Type B pancreatic cell (in vitro differentiated cells): ENCODE measurements at places on chromosomes 12 and 14.

DNA sequence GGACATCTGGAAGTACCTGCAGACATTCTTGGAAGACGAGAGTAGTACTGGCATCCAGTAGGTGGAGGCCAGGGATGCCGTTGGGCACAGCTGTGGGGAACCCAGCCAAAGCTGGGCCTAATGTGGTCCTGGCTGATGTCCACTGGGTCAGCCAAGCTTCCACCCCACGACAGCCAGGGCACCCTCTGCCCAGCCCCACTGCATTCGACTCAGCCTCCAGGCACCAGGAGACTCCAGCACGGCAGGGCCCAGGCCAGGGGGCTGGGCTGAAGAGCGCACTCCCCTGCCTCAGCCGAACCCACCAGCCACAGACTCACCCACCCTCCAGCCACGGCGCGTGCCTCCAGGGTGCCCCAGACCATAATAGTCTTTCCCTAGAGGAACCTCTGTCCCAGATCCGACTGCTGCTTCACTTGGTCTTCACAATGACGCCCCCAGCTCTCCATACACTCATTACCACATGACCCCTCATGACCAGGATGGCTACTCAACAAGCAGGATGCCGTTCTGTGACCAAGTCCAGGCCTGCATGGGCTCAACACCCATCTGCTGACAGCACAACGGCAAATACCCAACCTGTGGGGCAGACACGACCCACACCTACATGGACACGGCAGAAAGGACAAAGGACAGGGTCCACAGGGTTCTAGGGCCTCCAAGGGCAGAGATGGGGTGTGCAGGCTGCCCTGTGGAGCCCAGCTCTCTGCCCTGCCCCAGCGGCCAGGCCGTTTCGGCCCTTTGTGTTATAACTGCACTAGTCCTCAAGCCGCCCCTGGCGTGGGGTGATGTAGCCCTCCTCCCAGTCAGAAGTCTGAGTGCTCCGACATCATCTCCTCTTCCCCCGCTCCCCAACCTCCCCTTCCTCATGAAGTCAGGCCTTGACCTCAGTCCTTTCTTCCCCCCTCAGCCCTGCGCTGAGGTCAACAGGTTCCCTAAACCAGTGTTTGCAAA, 22.8 kb downstream of the ITPK1 start:
- H3K36me3 ChIP-seq, result peaks cover 4% of the 10 kb centered on the region
- H3K4me3 ChIP-seq, result no peak overlapping the region
- DNase-seq, result no peak

- H3K36me3 ChIP-seq, result no peaks in the 10 kb centered on the region
- no peak for DNase-seq
- no peak overlapping the region for H3K27ac ChIP-seq
- no peak overlapping the region for H3K4me3 ChIP-seq
- H3K4me1 ChIP-seq, result no peaks in the 10 kb centered on the region
- peaks cover 22% of the 10 kb centered on the region for H3K27me3 ChIP-seq
Observed at GRCh38 chr12:5377997-5378592, 53.8 kb upstream of the NTF3 start.

DNA sequence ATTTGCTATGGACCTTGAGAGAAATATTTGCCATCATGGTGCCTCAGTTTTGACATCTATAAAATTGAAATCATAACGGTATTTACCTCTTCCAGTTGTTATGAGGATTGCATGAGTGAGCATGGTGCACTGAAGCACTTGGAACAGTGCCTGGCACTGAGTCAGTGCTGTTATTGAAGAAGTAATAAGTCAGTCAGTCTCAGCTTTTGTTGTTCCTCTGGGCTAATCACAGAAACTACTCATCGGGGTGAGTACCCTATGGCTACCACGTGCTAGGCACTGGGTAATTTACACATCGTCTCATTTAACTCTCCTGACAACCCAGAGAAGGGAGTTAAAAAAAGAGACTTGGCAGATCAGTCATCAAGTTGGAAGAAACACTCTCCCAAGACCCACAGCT, 159.5 kb upstream of the NRXN3 start:
- H3K4me1 ChIP-seq, result no peaks in the 10 kb centered on the region
- no peak overlapping the region for H3K4me3 ChIP-seq
- no peak overlapping the region for H3K27ac ChIP-seq
- H3K27me3 ChIP-seq, result peaks cover 16% of the 10 kb centered on the region
- DNase-seq, result no peak

GRCh38 chr14:56555921-56556570, 23.6 kb upstream of the TMEM260 start:
- H3K4me3 ChIP-seq, result no peak overlapping the region
- no peaks in the 10 kb centered on the region for H3K36me3 ChIP-seq
- no peak for DNase-seq

GRCh38 chr12:131927110-131928079, 1.7 kb upstream of the PUS1 start:
- H3K36me3 ChIP-seq, result peaks cover 8% of the 10 kb centered on the region
- DNase-seq, result no peak
- H3K27ac ChIP-seq, result peak overlapping the region; percentile 80

DNA sequence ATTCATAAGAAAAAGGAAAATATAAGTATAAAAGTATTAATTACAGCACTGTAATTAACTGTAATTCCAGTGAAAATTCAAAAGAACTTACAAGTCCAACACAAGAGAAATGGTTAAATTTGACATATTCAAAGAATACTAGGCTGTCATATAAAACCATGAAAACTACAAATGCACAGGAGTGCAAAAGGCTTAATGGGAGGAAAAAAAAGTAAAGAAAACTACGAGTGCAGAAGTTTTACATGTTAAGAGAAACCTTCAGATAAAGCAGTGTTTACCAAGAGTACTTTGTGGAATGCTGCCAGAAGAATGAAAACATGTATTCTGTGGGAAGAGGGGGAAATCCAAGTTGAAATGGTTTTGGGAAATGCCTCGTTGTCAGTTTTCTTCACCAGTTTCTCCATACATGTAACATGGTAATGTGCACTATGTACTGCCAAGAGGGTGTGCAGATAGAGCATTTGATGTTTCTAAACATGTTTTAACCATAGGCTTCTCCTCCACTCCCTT, 9.1 kb downstream of the HEATR5A start:
- no peak overlapping the region for H3K4me3 ChIP-seq
- no peaks in the 10 kb centered on the region for H3K27me3 ChIP-seq
- no peaks in the 10 kb centered on the region for H3K36me3 ChIP-seq
- no peak overlapping the region for H3K27ac ChIP-seq

GRCh38 chr14:50954811-50955372, 10.6 kb upstream of the PYGL start:
- no peak overlapping the region for H3K4me3 ChIP-seq
- peaks cover 9% of the 10 kb centered on the region for H3K4me1 ChIP-seq
- DNase-seq, result no peak
- peak overlapping the region; percentile 97 for H3K27ac ChIP-seq

DNA sequence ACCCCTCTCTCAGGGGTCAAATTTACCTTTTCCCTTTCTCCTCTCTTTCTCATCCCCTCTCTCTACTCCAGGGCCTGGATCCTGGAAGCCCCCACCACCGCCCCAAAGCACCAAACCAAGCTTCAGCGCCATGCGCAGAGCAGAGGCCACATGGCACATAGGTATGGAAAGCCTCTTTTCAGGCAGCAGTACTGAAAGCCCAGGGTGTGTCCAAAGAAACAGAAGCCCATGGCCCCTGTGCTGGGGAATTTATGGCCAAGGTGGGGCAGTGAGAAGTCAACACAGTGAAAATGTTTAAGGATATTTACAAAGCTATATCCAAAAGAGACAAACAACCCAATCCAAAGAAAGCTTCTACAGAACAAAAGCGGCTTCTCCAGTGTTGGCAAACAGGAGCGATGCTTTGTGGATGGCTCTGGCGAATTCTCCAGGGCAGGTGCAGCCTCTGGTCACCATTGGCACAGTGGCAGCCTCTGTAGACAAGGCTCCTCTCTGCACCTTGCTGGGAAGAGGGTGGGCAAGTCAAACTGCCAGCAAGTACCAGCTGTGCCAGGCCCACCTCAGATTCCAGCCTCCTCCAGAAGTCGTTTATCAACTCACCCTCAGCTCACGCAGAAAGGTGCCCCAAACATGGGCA, 4.7 kb upstream of the CPNE6 start:
- DNase-seq, result no peak
- H3K4me1 ChIP-seq, result no peaks in the 10 kb centered on the region
- no peak overlapping the region for H3K27ac ChIP-seq
- H3K36me3 ChIP-seq, result no peaks in the 10 kb centered on the region

DNA sequence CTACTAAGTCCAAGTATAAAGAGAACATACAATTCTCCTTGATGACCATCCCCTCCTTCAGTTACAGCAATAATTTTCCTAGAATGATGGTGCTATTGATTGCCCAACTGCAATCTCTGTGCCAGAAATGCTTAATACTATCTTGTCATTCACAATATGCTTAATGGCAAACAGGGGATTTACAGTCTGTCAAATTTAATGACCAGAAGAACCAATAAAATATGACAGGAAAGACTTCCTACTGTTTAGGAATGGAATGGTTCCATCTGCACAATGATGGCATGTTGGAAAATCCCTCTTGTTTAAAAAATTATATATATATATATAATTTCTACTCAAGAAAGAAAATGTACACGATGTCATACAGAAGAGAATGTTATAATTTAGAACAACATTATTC, 623.2 kb downstream of the CCER1 start:
- no peak overlapping the region for H3K4me3 ChIP-seq
- H3K27ac ChIP-seq, result no peak overlapping the region
- no peak for DNase-seq
- H3K4me1 ChIP-seq, result no peaks in the 10 kb centered on the region
- H3K27me3 ChIP-seq, result no peaks in the 10 kb centered on the region
- no peaks in the 10 kb centered on the region for H3K36me3 ChIP-seq

GRCh38 chr12:132314035-132314434, 15.4 kb downstream of the GALNT9 start:
- H3K27me3 ChIP-seq, result peaks cover 44% of the 10 kb centered on the region
- H3K4me3 ChIP-seq, result no peak overlapping the region
- DNase-seq, result no peak
- H3K4me1 ChIP-seq, result no peaks in the 10 kb centered on the region
- H3K27ac ChIP-seq, result no peak overlapping the region

GRCh38 chr14:77238996-77239395, 32.0 kb downstream of the NGB start:
- H3K4me1 ChIP-seq, result no peaks in the 10 kb centered on the region
- no peak for DNase-seq
- no peak overlapping the region for H3K27ac ChIP-seq
- H3K36me3 ChIP-seq, result no peaks in the 10 kb centered on the region

DNA sequence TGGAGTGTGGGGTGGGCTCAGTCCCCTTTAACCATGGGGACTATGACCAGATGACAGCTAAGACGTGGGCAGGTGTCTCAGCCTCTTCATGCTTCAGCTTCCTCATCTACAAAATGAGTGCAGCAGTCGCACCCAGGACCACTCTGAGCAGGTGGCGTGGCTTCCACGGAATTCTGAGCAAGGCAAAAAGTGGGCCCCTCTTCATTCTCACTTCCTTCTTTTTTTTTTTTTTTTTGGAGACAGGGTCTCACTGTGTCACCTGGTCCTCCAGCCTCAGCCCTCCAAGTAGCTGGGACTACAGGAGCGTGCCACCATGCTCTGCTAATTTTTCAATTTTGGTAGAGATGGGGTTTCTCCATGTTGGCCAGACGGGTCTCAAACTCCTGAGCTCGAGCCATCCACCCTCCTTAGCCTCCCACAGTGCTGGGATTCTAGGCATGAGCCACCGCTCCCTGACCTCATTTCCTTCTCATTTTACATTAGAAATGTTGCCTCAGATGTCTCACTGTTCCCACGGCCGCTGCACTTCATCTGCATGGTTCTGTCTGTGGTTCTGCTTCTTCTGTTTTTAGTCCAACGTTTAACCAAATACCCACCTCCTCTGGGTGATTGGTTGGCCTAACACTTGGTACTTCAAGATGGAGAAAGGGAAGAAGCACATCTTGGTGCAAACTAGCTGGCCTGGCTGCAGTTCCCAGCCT, 41.3 kb upstream of the BCL7A start:
- H3K27ac ChIP-seq, result no peak overlapping the region
- H3K4me1 ChIP-seq, result peaks cover 7% of the 10 kb centered on the region
- no peaks in the 10 kb centered on the region for H3K36me3 ChIP-seq
- no peaks in the 10 kb centered on the region for H3K27me3 ChIP-seq

DNA sequence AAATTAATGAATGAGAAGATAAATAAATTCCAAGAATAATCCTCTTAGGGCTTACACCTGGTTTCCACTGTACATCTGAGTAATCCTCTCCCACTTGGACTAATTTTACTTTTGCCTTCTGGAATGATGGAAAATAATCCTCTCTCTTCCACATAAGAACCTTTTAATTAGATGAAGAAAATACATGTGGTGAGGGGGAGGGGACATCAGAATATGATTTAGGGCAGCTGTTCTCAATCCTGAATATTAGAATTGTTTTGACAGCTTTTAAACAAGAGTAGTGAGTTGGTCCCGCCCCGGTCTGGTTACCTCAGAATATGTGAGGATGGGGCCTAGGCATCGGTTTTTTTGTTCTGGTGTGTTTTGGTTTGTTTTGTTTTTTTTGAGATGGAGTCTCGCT, 51.5 kb downstream of the HECTD4 start:
- peaks cover 9% of the 10 kb centered on the region for H3K4me1 ChIP-seq
- peaks cover 4% of the 10 kb centered on the region for H3K36me3 ChIP-seq
- H3K27me3 ChIP-seq, result no peaks in the 10 kb centered on the region
- DNase-seq, result no peak
- H3K27ac ChIP-seq, result no peak overlapping the region

GRCh38 chr14:59424341-59425071, 40.7 kb downstream of the GPR135 start:
- H3K4me1 ChIP-seq, result peaks cover 26% of the 10 kb centered on the region
- no peaks in the 10 kb centered on the region for H3K36me3 ChIP-seq
- H3K4me3 ChIP-seq, result no peak overlapping the region
- H3K27me3 ChIP-seq, result peaks cover 21% of the 10 kb centered on the region
- no peak overlapping the region for H3K27ac ChIP-seq

- H3K4me3 ChIP-seq, result no peak overlapping the region
- no peaks in the 10 kb centered on the region for H3K27me3 ChIP-seq
Observed at GRCh38 chr12:95054206-95054605, 19.2 kb downstream of the NR2C1 start.

DNA sequence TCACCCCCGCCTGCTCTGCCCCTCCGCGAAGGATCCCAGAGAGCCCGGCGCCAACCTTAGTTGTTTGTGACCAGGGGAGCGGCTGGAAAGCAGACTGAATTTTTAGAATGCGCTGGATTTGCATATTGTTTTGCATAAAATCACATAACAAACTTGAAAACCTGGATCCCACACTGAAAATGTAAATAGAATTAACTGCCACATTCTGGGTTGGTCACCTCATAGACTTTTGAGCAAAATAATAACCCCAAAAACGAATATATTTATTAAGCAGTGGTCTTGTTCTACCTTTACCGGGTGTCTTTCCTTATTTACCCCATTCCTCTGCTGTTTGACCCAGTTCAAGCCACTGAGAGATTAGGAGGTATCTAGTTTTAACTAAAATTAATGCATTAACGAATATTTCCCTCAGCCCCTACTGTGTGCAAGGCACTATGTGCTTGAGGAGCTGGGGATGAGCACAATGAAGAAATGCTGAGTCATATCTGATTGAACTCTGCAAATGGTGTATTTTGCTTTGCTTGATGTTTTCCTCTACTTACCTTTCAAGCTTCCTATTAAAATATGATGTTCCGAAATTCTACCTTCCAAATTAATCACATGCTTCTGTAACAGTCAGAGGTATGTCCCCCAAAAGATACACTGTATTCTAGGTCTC, 438 bp upstream of the EGLN3 start:
- peak overlapping the region; percentile 82 for H3K27ac ChIP-seq
- peaks cover 49% of the 10 kb centered on the region for H3K27me3 ChIP-seq
- DNase-seq, result no peak
- peaks cover 25% of the 10 kb centered on the region for H3K4me1 ChIP-seq

- no peak for DNase-seq
- H3K27me3 ChIP-seq, result peaks cover 46% of the 10 kb centered on the region
- no peak overlapping the region for H3K27ac ChIP-seq
- H3K4me3 ChIP-seq, result no peak overlapping the region
- H3K36me3 ChIP-seq, result no peaks in the 10 kb centered on the region
- peaks cover 9% of the 10 kb centered on the region for H3K4me1 ChIP-seq
Observed at GRCh38 chr12:2020511-2020910, 16.3 kb upstream of the DCP1B start.
